ENCODE measurements at places on chromosomes 13 and 19.

- no peak for DNase-seq
These were observed 1.9 kb upstream of the EDDM13 start for GRCh38 chr19:56270676-56271075.

DNA sequence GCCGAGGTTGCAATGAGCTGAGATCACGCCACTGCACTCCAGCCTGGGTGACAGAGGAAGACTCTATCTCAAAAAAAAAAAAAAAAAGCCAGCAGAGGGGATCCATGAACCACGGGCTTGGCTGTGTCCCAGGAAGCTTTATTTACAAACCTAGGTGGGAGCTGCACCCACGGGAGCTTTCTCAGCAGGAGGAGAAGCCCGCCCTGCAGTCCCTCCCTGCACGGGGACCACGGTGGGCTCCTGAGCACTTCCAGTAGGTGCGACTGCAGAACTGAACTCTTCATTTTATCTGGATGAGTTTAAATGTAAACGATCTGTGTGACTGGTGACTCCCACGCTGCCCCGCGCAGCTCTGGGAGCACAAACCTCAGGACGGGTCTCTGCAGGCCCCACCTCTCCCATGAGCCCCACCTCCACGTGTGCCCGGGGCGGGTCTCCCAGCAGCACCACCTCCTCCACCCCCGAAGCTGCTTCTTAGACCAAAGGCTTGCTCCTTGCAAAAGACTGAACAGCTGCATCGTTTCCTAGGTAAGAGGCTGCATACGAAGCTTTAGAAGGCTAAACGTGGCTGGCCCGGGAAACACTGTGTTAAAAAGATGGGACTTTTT, 66.4 kb downstream of the SPACA7 start:
- no peak for DNase-seq

DNA sequence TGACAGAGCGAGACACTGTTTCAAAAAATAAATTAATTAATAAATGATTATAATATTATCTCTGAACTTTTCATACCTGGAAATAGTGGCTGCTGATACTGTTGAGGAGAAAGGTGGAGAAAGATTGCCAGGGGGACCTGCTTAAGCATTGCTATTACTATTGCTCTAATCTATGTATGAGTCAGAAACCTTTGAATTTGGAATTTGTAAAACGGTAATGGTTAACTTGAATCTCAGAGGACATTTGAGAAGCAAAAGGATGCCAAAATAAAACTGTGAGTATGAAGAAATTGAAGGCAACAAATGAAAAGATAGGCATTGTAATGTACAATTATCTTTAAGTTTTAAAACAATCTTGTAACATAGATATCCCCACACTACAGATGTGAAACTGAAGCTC, 5.2 kb downstream of the MRPL57 start:
- DNase-seq: no peak

- no peak for DNase-seq
These were observed 59.4 kb downstream of the ZAR1L start for GRCh38 chr13:32255724-32256109.

DNA sequence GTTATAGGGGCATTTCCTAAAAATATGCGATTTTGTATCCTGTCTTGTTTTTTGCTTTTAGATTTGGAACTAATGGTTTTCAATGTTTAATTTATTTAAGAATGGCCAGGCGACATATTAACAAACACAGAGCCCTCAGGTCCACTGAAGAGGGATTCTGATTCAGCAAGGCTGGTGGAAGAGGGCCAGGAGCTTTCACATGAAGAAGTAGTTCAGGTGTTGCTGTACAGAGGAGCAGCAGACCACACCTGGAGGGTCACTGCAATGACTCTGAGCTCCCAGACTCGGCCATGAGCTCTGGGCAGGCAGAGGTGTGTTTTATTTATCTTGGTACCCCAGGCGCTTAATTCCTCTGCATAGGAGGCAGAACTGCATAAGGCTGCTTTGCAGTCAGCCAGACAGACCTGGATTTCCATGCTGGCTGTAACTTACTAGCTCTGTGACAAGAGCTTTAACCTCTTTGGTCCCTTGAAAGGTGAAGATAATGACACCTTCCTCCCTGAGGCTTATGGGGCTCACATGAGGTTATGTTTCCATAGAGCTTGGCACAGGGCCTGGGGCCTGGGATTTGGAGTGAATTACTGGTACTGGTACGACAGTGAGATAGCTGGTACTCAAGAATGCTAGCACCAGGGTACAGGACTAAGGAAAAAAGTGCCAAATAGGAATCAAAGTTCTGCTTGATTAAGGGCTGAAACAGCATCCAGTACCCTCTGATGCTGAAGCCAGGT, 184.7 kb downstream of the OXGR1 start:
- no peak for DNase-seq

GRCh38 chr13:114148521-114148855, 16.1 kb upstream of the RASA3 start:
- peak; percentile 69 for DNase-seq

- no peak for DNase-seq
These were observed 22.7 kb downstream of the FAM187B start for GRCh38 chr19:35205733-35206323.

GRCh38 chr19:9883764-9884163, 48.6 kb downstream of the PIN1 start:
- no peak for DNase-seq

DNA sequence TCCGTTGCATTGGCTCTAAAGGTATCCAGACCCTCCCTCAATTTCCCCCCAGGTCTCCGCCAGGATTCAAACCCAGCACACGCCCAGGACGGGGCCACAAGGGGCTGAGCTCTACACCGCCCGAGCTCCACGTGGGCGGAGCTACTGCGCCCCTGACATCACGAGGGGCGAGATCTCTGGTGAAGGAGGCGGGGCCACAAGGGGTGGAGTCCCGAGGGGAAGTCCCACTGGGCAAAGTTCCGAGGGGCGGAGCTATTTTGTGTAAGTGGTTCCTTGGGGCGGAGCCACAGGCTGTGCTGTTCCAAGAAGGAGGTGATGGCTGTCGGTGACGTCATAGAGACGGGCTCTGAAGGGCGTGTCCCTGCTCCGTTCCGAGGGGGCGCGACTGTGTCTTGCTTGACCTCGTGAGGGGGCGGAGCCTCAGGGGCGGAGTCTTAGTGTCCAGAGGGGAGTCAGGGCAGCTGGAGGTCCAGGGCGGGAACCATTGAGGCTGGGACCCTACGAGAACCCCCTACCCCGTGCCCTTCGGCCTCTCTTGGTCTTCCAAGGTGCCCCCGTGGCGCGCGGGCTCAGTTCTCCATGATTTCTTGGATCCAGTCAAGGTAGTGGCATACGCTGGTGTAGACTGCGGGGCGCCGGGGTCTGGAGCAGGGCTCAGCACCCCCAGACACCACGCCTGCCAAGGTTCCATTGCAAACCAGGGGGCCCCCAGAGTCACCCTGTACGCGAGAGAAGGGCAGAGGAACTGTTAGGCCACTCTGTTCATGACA, 1.3 kb upstream of the KLK8 start:
- no peak for DNase-seq

DNA sequence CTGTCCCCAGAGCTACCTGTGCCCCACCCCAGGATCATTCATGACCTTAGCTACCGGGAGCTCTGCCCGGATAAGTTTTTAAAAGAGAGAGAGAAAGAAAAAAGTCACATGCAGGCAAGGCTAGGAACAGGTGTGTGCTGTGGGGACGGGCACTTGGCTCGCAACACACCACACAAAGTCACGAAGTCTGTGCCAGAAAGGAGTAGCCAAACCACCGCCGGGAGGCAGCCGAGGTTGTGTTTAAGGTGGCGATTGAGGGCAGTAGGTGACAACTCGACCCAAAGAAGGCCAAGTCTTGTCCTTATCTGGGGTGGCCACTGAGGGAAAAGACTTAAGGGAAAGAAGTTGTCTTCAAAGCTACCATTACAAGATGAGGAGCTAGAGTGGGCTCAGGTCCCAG, 4.6 kb upstream of the TSHZ3 start:
- DNase-seq: no peak

GRCh38 chr13:55214841-55215345, 1925.8 kb upstream of the PRR20A start:
- DNase-seq: no peak

- no peak for DNase-seq
These were observed 25.5 kb downstream of the RYR1 start for GRCh38 chr19:38458991-38459390.

GRCh38 chr13:44191504-44192171, 182.0 kb upstream of the SERP2 start:
- DNase-seq: no peak

GRCh38 chr19:38919837-38920601, 8.0 kb upstream of the CCER2 start:
- DNase-seq: no peak

- no peak for DNase-seq
These were observed 29.2 kb downstream of the IL12RB1 start for GRCh38 chr19:18057557-18057956.

DNA sequence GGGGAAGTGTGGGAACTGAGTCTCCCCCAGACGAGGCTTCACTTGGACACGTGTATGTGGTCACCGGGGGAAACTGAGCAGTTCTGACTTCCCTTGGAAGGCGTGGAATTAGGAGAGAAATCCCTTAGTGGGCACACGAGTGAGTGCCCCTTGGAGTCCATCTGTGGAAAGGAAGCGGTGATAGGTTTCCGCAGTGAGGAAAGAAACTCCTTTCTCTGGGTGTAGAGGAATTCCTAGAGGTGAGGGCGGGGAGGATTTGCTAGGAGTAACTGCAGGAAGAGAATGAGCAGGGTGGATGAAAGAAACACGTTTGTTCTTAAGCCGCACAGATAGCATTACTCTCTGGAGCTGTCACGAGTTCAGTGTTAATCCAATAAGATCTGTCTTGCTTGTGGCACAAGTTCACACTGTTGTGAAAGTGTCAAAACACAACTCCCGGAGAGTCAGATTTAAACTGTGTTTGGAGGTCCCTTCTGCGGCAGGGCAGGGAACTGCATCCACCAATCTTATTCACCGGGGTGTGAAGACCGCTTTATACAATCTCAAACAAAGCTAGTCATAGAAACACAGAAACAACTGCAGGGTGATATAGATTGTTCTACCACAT, 1.2 kb downstream of the KL start:
- DNase-seq: no peak

DNA sequence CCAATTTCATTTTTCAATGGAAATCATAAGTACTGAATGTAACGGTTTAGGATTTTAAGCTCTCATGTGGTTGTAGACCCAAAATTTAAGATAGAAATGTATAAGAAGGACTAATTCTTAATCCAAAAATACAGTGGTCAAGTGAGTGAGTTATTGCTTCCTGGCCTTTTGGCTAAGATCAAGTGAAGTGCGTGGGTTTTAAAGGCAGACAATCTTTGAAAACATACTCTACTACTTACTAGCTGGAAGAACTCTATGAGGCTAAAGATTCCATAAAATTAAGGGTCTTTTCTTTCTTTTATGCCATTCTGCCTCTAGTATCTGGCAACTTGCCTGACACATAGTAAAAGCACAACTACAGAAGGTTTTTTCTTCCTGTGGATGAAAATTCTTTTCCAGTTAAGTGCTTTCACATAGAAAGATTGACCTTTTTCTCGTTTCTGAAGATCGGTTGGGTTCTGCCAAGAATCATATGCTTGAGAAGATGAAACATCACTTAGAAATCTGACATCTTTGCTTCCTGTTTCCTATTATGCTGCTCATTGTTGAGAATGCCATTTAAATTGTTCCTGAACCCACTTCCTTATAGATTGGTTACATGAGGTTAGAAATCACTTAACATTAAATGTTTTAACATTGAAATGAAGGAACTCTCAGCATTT, 26.4 kb upstream of the SCEL start:
- DNase-seq: no peak

- DNase-seq: no peak
These were observed 573 bp upstream of the ZNF614 start for GRCh38 chr19:52028780-52029123.

DNA sequence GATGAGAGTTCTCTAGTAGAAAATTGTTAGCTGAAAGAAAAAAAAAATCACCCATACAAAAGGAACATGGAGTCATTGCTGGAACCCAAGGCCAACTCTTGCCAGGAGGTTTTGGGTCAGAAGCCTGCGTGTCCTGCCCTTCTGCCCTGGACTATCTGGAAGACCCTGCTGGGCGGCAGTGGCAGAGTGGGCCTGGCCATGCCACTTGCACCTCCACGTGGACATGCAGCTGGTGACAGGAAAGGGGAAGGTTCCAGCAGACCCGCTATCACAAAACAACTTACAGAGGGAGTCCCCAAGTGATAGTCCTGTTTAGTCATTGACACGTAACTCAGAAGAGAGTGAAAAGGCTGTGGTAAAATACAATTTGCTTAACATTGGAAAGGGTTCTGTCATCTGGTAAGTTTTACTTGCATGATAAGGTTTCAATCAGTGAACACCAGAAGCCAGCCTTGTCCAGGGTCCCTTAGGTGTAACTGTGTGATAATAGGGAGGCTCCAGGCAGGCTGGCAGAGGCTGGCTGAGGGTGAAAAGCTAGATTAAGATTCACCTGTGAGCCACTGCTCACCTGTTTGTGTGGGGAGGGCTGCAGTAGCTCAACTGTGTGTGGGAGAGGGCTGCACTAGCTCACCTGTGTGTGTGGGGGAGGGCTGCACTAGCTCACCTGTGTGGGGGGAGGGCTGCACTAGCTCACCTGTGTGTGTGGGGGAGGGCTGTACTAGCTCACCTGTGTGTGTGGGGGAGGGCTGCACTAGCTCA, 47.8 kb downstream of the COL4A2 start:
- no peak for DNase-seq
